Femur (tissue), 1 donor: ENCODE measurements at places on chromosomes 12 and 14.
A peak's percentile ranks its signal among the peaks of the same experiment; 100 is the strongest.

DNA sequence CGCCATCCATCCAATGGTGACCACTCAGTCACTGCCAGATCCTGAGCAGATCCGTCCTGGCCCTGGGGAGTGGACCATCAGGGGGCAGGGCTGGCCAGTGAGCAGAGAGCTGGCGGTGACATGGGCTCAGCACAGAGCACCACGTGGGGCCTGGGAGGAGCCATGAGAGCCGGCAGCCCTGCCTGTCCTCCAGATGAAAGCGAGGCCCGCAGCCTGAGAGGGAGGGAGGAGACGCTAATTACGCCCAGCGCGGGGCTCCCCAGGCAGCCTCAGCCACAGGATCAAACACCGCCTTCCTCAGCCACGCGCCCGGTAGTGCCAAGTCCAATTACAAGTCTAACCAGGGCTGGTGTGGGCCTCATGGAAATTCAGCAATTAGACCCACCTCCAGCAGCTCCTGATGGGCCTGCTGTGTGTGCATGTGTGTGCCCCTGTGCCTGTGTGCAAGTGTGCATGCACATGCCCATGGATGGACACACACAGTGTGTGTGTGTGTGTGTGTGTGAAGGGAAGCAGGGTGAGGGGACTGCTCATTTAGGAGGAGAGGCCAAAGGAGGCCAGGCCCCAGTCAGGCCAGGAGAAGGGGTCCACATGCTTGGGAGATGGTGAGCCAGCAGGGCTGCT, 68.0 kb downstream of the KIF26A start:
- DNase-seq = peak; percentile 66

GRCh38 chr12:91884230-91884629, 261.4 kb downstream of the BTG1 start:
- DNase-seq = no peak

DNA sequence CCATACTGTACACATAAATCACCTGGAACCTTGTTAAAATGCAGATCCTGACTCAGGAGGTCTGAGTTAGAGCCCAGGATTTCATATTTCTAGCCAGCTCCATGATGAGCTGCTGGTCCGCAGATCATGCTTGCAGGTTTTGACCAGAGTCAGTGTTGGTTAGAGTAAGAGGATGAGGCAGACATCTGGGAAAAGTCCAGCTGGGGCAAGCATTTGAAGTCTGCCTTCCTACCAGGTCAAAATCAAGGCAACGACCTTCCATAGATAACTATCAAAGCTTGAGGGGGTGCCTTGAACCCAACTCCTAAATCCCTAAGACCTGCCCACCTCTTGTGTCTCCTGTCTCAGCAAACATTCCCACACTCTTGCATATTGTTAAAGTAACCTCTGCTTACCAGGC, 9.2 kb downstream of the OAS2 start:
- DNase-seq = no peak

DNA sequence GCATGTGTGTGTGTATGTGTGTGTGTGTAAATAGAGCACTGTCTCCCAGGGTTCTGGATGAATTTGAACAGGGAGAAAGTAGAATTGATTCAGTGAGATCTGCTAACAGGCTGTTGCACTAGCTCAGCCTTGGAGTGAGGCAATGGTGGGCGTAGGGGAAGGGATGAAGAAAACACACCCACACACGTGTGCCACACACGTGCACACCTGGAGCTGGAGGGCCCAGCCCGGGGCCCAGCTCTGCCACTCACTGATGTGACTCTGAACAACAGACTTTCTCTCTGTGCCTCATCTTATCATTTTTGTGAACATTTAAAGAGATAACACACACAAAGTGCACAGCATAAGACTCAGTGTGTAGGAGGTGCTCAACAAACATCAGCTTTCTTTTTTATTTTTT, 4.2 kb downstream of the ACACB start:
- DNase-seq = no peak

GRCh38 chr12:6540181-6540877, 6.0 kb downstream of the GAPDH start:
- DNase-seq = peak; percentile 92

GRCh38 chr14:32352631-32353030, 23.5 kb downstream of the AKAP6 start:
- no peak for DNase-seq
